ENCODE measurements at places on chromosomes 13 and 19. TPM values are rescaled to one million over a fixed set of nuclear protein-coding genes. Genes with fewer than 3 reads are reported as not detected.

Gene IGFL1
- not detected for total RNA-seq

Gene CD22
- not detected for total RNA-seq

Gene XRCC1
- total RNA-seq, result 32.1 TPM

Gene VRK3
- 37.5 TPM for total RNA-seq
